AML-193 (cell line): ENCODE measurements at places on chromosomes 5 and 9.
A peak's percentile ranks its signal among the peaks of the same experiment; 100 is the strongest.

DNA sequence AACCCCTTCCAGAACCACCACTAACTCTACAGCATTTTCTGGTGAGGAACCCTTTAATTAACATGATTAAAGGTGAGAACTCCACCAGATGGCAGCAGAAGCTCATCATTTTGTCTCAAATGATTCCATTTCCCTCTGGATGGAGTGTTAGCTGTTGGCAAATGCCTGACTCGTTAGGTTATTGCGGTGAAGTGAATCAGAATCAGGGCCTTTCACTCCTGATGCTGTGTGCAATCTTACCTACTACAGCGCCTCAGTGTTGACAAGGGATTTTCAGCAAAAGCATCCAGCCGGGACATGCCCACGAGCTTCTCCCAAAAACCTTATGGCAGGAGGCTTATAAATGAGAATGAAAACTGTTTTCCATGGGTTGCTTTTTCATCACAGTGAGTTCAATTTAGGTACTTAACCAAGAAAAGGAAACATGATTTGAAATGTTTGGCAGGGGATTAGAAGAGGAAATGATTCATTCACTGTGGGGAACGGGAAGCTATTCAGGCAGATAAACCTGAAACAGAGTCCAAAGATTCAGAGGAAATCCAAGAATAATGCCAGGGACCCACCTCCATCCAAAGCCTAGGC lies 48.0 kb upstream of the CAST start:
- peak; percentile 46 for DNase-seq

DNA sequence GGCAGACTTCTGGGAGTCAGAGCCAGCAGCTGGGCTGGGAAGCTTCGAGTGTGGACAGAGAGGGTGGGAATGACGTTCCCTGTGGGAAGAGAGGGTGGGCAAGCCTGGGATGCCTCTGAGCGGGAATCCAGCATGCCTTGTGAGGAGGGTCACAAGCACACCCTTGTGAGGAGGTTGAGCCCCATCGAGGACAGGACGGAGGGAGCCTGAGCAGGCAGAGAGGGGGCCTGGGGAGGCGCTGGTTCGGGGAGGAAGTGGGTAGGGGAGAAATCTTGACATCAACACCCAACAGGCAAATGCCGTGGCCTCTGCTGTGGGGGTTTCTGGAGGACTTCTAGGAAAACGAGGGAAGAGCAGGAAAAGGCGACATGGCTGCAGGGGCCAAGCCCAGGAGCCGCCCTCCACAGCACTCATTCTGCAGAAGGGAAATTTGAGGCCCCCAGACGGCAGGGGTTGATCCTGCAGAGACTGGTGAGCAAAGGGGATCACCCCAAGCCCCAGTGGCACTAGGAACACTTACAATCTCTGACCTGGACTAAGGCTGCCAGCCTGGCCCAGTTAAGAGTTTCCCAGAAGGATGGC lies 1.1 kb upstream of the IL13 start:
- no peak for DNase-seq

GRCh38 chr9:34891386-34891785 lies 66.7 kb upstream of the PHF24 start:
- no peak for DNase-seq

GRCh38 chr9:34502891-34503290 lies 19.9 kb downstream of the ENHO start:
- no peak for DNase-seq

DNA sequence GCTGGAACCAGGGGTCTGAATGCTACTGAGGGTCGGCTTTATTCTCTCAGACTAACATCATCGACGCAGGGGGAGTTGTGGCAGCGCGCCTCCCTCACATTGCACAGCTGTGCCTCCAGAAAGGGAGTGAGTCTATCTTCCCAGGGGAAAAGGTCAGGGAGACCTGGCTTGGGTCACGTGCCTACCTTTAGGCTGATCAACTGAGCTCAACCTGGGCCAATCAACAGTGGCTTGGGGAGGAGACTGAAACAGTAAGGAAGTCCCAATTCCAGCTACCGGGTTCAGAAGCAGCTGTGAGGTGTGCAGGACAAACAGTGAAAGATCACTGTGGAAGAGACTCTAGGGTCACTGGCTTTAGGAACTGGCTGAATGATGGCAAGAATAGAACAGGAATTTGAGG lies 14.3 kb downstream of the SNX30 start:
- no peak for DNase-seq

- DNase-seq, result no peak
Measured at GRCh38 chr9:126564128-126564527, 49.6 kb upstream of the LMX1B start.
